ENCODE measurements at places on chromosomes 2 and 18.

GRCh38 chr2:102397209-102397608, 25.8 kb upstream of the IL18RAP start:
- no peak for DNase-seq

- no peak for DNase-seq
Observed at GRCh38 chr2:189440644-189440946, 679 bp upstream of the WDR75 start.

DNA sequence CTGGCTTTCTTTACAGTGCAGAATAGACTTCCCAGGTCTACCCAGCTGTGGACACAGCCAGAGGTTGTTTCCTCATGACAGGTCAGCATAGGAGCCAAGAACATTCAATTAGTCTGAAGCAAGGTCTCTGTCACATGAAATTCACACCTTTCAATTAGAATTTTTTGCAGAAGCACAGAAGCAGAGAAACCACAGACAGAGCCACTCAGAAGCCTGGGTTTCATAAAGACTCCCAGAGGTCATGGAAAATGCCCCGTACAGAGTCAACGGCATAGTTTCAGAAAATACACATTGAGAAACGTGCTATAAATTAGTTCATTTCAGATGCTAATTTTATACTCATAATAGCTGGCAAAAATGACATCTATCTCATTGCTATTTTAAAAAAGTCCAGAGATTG, 87.0 kb upstream of the TMEM200C start:
- DNase-seq: no peak

DNA sequence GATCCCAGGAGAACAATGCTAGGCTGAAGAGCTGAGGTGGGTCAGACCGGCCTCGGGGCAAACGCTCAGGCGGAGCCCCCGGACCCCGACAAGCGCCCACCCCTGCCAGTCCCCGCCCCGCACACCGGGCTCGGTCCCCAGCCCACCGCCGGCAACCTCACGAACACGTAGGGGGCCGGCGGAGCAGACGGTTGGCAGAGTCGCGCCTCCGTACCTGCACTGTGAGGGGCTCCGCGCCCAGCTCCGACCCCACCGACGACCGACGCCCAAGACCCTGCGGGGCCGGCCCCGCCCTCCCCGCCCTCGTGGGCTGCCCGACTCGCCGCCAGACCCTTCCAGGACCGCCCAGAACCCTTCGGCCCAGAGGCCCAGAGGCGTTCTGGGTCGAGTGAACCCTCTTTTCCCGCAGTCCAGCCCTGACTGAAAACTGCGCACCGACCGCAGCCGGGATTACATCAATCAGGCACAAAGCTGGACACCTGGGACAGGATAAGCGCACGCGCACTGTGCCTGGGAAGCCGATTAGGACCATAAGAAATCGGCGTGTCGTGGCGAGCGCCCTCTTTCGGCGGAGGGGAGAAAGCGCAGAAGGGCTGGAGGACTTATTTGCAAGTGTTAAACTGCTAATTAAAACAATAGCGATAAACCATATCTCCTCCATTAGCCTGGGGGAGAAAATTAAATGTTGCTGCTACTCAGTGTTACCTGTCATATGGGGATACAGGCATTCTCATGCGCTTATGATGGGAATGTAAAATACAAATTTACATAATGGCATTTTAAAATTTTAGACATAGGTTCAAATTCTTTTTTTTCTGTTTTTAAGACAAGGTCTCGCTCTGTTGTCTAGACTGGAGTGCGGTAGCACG, 11.7 kb upstream of the DCTN1 start:
- DNase-seq: peak; percentile 99

- DNase-seq: no peak
Observed at GRCh38 chr2:217463402-217464075, 539.3 kb downstream of the TNS1 start.

GRCh38 chr2:10847008-10847407, 34.4 kb upstream of the PDIA6 start:
- DNase-seq: no peak

- no peak for DNase-seq
Observed at GRCh38 chr2:177633111-177633510, 240.5 kb downstream of the AGPS start.

DNA sequence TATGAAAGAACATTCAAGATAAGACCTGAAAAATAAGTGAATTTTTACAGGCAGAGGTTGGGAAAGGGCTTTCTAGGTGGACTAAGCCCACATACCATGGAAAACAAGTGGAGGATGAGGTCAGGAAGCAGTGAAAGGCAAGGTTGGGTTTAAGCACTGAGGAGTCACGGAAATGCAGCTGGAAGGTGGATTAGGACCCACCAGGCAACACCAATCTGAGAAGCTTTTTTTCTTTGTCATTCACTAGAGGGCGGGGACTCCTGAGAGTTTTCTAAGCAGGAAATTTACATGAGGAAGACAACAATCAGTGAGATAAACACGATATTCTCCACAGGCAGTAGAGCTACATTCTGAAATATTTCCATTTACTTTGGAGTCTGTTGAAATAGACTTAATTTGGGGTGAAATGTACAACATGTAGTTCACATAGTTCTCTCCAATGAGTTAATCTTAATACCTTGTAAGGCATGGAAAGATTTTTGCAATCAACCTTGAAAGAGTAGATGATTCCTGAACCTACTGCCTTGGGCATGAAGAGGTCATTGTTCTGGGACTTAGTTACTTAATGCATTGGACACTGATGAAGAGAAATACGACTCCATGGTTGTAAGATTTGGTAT, 40.7 kb downstream of the VIT start:
- no peak for DNase-seq

DNA sequence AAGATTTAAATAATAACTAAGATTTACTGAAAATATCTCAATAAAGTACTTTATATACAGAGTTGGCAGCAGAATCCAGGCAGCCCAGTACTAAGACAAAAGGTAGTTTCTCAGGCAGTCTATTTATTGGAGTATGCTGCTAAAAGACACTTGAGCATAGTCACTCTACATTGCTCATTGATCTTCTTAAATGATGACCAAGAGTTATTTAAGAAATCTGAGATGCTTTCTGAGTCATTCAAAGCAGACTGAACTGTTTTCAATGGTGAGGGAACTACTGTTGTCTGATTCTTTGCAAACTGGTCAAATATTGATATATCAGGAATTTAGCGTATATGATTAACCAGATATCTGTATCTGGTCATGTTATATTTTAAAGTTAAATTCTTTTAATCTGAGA, 133.6 kb downstream of the PHLPP1 start:
- DNase-seq: no peak

- DNase-seq: no peak
Observed at GRCh38 chr2:53559302-53559966, 208.2 kb upstream of the CHAC2 start.

GRCh38 chr2:101524806-101525430, 50.0 kb upstream of the RFX8 start:
- DNase-seq: no peak

DNA sequence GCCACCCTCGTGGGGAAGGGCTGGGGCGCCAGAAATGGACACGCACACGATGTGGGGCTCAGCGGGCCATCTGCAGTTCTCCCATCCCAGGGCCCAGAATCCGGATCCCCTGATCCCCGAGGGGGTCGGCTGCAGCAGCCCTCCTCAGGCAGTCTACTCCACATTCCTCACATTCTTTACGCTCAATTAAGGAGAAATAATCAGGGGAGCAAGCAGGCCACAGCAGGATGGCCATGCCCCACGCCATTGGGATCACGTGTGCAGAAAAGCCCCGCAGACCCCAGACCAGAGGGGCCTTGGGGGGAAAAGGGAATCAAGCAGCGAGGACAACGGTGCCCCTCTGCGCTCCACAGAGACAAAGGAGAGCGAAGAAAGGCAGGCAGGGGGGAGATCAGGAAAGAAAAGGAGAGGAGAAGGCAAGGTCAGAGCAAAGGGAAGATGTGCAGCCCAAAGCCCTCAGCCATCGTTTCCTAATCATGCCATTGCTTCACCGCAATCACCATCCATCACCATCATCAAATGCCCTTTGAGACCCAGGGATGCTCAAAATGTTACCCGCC, 17.5 kb upstream of the PKDCC start:
- no peak for DNase-seq

- no peak for DNase-seq
Observed at GRCh38 chr2:118834901-118835745, 12.3 kb downstream of the EN1 start.

DNA sequence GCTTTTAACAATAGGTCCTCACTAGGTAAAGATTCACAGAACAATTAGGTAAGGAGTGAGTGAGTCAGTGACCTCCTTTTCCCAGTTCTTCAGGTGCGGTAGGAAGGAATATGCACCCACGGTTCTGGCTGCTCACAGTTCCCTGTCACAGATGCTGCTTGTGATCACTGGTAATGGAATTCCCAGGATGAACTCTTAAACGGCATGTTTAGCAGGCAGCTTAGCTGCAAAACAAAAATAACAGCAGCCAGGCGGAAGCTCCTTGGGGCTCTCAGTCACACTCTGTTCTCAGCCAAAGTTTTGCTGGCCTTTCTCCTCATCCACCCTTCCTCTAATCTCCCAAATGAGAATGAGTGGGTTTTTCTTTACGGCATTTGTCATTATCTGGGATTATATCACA, 274.5 kb downstream of the MYT1L start:
- DNase-seq: no peak

DNA sequence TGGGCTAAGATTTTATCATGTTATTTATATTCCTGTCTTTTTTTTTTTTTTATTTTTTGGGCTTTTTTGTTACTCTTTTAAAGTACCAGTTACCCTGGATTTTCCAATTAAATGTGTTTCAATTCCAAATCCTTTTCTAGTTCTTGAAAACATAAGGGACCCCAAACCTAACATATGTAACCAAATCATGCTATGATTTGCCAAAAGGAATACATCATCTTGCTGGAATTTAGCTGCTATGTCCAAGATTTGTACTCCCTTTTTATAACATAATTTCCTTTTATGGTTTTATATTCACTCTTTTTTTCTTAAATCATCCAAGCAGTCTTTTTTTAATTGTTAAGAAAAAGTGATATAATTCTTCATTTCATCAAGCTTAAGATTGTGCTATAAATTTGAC, 60.9 kb upstream of the DSEL start:
- no peak for DNase-seq

Measured in activated T-cell treated with anti-CD3 and anti-CD28 coated beads, Interleukin-2, amount 50 U/mL, for 48 hours (primary cell).